ENCODE measurements at places on chromosomes 13 and 19.

- no peak for DNase-seq
These were observed 54.1 kb upstream of the MAB21L1 start for GRCh38 chr13:35530581-35530980.

GRCh38 chr13:94170145-94170571 lies 309.3 kb downstream of the DCT start:
- DNase-seq, result peak; percentile 47

GRCh38 chr13:81779876-81780275 lies 1439.0 kb upstream of the SPRY2 start:
- DNase-seq, result peak; percentile 43

- DNase-seq, result no peak
These were observed 33.9 kb upstream of the MIR17HG start for GRCh38 chr13:91313581-91313980.

DNA sequence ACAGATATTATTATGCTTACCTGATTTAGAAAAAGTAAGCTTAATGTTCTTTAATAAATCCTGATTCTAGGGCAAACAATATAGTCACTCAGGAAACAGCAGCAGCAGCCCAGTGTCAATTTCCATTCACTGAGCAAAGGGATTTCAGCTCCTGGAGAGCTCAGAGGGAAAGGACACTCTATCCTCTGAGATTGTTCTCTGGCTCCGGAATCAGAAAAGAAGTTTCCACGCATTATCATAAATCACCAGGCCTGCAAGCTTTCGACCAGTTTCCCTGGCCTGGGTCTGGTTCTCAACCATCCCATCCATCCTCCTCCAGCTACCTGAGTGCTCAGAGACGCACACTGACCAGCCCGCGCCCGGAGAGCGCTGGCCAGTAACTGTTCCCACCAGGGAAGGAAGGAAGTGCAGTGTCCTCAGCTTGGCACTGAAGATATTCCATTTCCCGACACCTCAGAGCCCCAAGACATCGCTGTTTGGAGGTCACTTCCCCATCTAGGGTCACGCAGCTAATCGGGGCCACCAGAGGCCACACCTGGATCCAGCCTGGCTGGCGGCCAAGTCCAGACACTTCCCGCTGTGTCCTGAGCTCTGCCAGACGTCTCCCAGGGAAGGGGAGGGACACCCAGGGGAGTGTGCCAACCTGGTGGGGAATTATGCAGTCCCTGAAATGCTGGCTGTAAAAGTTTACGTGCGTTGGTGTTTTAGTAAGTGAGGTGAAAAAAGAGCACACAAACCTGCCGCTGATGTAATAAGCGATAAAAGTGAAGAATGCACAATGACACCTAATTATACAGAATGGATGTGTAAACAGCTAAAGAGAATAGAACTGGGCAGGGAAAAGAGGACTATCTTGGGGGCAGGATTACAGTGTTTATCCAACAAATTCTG lies 29.1 kb downstream of the EPS15L1 start:
- no peak for DNase-seq

- peak; percentile 33 for DNase-seq
These were observed 12.9 kb upstream of the RPS15 start for GRCh38 chr19:1425102-1425837.

DNA sequence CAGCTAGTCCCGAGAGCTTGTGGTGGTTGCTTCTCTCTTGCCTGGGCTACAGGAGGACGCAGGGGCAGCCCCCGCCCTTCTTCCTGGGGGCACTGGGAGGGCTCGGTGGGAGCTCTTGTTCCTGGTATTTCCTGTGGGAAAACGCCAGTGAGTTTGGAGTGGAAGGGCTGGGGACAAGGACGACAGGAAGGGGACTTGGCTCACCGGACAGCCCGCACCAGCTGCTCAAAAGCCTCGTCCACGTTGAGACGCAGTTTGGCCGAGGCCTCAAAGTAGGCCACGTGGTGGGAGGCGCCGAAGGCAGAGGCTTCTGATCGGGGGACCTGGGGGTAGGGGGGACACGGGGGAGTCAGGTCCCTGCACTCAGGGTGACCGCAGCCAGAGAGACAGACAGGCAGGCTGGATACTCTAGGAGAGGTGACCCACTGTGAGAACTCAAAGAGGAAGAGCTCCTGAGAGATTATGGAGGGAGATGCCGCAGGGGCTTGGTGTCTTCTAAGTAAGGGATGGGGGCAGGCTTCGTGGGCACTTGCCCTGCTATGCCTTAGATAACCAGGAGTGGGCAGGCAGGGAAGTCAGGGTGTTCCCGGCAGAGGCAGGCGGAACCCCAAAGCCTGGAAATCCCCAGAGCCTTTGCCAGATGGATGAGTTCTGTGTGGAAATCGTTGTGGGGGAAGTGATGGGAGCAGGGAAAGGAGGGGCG lies 4.3 kb downstream of the RRAS start:
- no peak for DNase-seq

- no peak for DNase-seq
These were observed 38.6 kb downstream of the COL4A2 start for GRCh38 chr13:110345701-110346100.

DNA sequence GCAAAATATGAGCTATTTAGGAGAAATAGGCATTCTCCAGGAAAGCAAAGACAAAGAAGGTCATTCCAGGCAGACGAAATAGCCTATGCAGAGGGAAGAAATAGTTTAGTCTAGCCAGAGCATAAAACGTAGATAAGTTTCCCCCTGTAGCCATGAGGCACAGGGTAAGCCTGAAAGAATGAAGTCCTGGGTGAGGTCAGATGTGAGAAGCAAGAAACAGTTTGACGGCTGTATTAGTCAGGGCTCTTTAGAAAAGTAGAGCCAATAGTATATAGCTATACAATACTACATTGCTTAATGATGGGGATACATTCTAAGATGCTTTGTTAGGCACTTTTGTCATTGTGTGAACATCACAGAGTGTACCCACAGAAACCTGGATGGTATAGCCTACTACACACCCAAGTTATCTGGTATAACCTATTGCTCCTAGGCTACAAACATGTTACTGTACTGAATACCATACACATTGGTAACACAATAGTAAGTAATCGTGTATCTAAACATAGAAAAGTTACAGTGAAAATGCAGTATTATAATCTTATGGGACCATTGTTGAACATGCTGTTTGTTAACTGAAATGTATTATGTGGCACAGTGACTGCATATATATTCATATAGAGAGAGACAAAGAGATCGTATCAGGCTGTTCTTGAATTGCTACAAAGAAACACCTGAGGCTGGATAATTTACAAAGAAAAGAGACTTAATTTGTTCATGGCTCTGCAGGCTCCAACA lies 59.3 kb upstream of the WDFY2 start:
- DNase-seq, result no peak

DNA sequence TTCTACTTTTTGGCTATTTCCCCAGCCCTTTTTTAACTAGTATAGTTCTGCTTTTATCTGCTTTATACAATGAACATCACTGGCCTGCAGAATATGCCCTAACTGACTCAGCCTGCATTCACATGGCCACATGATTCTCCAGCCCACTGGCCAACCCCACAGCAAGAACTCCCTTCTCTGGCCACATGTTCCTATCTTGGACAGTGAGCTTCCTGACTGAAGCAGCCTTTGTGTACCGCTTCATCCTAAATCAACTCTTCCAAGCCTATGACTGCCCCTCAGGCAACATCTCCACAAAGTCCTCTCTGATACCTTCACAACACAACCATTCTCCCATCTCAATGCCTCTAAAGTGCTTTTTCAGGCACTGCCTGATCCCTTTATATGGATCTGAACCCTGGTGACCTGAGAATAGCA lies 214.1 kb downstream of the COL4A1 start:
- DNase-seq, result no peak

GRCh38 chr13:100610391-100611347 lies 22.1 kb upstream of the GGACT start:
- DNase-seq, result no peak

DNA sequence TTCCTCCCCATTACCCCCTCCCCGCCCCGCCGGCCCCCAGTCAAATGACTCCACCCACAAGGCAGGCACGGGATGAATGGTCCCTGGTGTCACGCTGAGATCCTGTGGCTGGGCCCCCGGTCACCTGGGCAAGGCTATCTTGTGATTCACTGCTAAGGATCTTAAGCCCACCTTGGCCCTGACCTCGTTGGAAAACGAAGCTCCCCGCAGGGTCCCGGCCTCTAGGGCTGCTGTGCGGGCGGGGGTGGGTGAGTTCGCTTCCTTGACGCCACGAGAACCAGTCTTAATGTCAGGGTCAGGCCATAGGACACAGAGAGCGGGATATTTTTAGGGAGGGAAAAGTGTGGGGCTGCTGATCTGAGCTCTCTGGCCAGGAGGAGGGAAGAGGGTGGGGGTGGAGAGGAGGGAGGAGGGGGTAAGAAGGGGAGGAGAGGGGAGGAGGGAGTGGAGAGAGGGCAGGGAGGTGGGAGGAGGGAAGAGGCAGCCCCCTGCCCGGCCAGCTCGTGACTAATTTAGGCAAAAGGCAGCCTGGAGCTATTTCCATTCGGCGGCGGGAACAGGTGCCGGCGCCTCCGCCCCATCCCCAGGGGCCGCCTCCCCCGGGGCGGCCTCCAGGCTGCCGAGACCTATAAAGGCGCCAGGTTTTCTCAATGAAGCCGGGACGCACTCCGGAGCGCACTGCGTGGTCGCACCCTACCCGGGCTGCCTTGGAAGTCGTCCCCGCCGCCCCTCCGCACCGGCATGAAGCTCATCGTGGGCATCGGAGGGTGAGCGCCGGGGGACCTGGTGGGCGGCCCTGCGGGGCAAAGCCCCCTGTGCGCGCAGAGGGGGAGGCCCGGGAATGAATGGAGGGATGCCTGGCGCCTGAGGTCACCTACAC lies at the start of gene NMRK2:
NMRK2 (plus strand) TSS at position 139 of the 880 bp plus-strand sequence; CDS start at position 742, 603 bp downstream.
- no peak for DNase-seq

- DNase-seq, result peak; percentile 52
These were observed 852.7 kb upstream of the KLHL1 start for GRCh38 chr13:70960841-70961443.

GRCh38 chr19:35204799-35205732 lies 23.5 kb downstream of the FAM187B start:
- no peak for DNase-seq

DNA sequence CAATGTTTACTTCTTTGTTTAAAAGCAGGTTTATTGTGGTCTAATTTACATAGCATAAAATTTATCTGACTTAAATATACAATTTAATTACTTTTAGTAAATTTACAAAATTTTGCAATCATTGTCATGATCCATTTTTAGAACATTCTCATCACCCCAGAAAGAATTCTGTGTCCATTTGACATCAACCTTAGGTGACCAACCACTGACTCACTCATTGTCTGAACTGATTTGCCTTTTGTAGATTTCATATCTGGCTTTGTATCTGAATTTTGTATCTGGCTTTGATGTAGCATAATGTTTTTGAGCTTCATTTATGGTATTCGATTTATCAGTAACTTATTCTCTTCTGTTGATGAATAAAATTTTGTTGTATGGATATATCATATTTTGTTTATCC lies 40.4 kb downstream of the EDNRB start:
- DNase-seq, result no peak

DNA sequence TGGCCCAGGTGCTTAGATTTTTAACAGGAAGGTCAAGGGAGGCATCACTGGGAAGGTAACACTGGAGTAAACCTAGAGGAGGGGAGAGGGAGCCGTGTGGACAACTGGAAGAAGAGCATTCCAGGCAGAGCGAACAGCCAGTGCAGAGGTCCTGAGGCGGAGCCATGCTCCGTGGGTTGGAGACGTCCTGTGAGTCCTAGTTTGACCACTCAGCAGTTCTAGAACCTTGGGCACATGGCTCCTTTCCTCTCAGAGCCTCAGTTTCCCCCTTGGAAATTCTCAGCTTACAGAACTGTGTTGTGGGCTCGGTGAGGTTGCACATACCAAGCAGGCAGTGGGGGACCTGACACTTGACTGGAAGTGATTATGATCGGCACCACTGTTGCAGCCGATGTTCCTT lies 130.9 kb downstream of the DPF1 start:
- DNase-seq, result no peak

- DNase-seq, result peak; percentile 72
These were observed 58.0 kb upstream of the CYSLTR2 start for GRCh38 chr13:48595431-48596429.

DNA sequence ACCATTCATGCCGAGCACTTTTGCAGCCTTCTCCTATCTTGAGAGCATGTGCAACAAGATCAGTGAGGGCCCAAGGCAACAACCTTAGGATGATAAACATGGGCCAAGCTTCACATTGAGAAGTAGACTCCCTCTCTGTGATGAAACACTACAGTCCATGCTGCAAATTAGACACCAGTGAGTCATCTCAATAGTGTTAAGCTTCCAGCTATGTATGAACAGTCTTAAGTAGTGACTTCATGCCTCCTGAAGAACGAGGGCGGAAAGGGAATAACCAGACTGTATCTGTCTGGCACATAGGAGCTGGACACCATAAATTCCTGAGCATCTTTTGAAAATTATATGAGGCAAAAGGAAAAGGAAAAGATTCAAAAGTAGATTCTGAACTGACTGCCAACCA lies 309.9 kb upstream of the SLITRK1 start:
- peak; percentile 86 for DNase-seq

- no peak for DNase-seq
These were observed 39.3 kb upstream of the ERICH6B start for GRCh38 chr13:45654633-45655349.

Measured in astrocyte of the spinal cord (primary cell).